ENCODE measurements at places on chromosomes 2 and 18. TPM values are rescaled to one million over a fixed set of nuclear protein-coding genes. Genes with fewer than 3 reads are reported as not detected.

The TUBB8B gene
- not detected for polyA plus RNA-seq

The RAPH1 gene
- 7.9 TPM for polyA plus RNA-seq

The STARD6 gene
- not detected for polyA plus RNA-seq

The SLC9A4 gene
- polyA plus RNA-seq, result 0.04 TPM

The MROH2A gene
- polyA plus RNA-seq, result not detected

DNA sequence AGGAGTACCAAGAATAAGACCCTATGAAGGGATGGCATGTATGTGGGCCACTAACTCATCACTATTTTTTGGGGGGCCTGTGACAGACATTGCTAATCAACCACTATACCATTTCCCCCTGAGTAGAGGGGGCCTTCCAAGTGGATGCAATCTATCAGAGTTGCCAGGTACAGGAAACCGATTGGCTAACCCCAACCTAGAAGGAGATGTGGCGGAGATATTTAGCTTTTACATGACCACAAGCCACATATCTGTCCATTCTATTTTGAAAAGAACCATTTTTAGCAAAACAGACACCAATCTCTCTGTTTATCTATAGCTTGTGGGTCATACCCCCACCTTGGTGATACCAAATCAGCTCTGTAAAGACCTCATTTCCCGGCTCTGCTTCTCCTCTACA lies 51.0 kb downstream of the PAX8 start:
- DNase-seq, result no peak

- DNase-seq, result no peak
These were observed 1193.4 kb downstream of the DSC3 start for GRCh38 chr18:29849144-29849543.

DNA sequence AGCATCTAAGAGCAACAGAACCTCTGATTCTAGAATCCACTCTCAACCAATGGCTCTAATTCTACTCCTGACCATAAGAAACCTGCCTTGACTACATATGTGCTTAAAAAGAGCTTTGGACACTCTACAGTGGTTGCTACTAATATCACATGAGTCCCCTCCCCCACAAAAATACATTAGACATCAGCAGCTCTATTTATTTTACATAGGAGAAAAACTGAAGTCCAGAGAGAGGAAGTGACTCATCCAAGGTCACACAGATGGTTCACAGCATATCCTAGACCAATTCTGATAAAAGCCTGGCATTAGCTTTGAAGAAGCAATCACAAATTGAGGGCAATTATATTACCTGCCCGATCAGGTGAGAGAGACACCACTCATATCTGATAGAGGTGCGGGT lies 49.8 kb downstream of the ALK start:
- no peak for DNase-seq

DNA sequence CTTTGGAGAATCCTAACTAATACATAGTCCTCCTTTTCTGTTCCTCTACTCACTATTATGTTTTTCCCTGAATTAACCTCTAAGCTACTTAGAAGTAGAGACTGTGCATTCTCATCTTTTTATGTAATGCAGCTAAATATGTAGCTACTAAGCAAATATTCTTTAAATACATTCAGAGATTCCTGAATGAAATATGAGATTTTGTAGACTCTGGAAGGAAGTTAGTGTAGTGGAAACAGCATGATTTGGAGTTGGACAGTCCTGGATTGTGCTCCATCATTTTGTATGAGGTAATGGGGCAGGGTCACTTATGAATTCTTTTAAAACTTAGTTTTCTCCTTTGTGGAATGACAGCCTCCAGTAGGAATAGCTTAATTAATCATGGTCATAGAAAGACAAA lies 24.7 kb upstream of the NT5C1B start:
- no peak for DNase-seq

DNA sequence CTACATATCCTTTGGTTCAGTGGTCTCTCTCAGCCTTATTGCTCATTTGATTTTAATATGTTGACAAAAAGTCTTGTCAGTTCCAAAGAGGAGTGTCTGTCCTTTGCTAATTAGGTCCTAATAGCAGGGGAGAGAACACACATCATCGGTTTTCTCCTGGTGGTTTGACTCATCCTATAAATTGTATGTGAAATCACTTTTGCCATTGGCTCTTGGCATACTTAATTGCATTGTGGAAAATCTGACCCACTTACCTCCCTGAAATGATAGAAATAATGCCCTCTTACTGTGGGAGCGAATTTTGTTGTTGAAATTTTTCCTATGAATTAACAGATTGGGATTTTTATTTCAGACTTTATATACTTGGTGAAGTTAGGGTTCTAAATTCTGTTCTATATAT lies 58.3 kb downstream of the MTCL1 start:
- DNase-seq, result no peak

DNA sequence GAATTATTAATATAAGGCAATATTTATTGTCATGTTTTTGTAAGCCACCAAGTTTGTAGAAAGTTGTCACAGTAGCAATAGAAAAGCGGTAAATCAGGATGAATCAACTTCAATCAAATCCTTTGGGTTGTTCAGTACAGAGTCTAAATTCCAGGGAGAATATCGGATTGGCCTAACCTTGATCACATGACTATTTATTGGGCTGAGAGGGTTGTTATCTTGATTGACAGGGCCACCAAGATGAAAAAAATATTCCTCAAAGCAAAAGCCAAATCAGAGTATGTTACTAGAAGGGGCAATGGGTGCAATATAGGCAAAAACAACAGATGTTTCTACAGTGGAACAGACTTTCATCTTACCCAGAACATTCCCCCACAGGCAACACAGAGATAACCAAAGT lies 270.0 kb downstream of the METTL4 start:
- DNase-seq, result no peak

DNA sequence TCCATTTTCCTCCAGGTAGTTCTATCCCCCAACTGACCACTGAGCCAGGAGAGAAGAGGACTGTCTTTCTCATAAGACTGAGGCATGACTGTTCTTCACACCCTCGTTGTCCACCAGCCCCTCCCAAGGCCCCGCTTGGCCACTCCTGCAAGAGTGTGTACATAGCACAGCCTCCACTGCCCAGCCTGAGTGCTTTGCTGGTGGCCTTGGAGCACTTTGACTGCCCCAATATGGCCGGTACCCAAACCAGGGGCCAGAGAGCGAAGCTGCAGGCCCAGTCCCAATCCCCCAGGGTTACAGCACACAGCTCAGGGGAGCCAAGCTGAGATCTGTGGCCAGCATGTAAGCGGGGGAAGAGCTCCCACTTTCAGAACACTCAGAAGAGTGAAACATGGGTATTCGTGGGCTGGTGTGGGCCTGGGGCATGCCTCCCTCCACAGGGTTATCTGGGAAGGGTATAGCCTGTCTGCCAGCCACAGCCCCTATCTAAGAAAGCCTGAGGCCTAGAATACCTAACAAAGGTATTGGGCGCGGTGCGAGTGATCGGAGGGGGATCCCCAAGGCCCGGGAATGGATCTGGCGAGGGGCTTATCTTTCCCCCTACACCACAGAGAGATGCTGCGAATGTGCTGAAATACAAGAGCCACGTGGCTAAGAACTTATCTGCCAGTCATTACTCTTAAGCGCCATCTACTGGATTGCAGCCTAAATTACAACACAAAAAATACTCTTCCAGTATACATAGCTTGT lies 163.8 kb downstream of the WDPCP start:
- DNase-seq, result no peak

DNA sequence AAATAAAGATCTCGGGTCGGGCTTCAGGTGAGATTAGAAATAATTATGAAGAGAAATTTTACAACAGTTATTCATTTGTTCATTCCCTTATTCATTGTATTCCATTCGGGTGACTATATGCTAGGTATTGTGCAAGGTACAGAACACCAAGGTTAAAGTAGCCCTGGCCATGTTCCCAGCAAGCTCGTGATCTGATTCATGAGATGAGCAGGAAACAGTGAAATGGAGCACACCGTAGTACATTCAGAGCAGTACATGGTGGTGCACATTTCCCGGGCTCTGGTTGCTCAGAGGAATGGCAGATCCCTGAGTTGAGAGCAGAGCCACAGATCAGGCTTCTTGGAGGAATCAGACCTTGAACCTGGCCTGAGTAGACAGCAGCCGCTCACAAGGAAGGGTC lies 87.7 kb downstream of the PRKRA start:
- DNase-seq, result no peak

DNA sequence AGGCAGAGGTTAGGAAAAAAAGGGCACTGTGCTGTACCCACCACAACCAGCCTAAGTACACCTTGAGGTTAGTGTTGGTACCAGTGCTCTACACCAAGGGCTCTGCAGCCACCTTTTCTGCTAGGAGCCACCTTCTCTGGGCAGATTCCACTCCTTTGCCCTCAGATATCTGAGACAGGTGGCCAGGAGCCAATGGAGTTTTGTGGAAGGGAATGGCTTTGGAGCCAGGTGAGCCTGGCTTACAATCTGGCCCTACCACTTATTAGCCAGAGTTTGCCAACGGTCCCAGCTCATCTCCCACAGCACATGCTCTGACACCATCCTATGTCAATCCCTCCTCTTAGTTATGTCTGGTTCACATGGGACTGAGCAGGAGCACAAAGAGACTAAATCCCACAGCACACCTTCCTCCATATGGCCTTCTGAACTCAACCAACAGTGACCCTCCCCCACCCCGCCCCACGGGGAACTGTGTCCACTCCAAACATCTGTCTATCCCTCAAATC lies 77.5 kb downstream of the CLHC1 start:
- DNase-seq, result no peak
